ENCODE measurements at places on chromosomes 7 and 10. TPM values are rescaled to one million over a fixed set of nuclear protein-coding genes. Genes with fewer than 3 reads are reported as not detected.

GRCh38 chr7:24764972-24765744, 7.9 kb upstream of the GSDME start:
- H3K27me3 ChIP-seq, result no peaks in the 10 kb centered on the region
- DNase-seq, result no peak
- H3K27ac ChIP-seq, result no peak overlapping the region
- no peaks in the 10 kb centered on the region for H3K4me1 ChIP-seq
- no peak overlapping the region for H3K4me3 ChIP-seq

DNA sequence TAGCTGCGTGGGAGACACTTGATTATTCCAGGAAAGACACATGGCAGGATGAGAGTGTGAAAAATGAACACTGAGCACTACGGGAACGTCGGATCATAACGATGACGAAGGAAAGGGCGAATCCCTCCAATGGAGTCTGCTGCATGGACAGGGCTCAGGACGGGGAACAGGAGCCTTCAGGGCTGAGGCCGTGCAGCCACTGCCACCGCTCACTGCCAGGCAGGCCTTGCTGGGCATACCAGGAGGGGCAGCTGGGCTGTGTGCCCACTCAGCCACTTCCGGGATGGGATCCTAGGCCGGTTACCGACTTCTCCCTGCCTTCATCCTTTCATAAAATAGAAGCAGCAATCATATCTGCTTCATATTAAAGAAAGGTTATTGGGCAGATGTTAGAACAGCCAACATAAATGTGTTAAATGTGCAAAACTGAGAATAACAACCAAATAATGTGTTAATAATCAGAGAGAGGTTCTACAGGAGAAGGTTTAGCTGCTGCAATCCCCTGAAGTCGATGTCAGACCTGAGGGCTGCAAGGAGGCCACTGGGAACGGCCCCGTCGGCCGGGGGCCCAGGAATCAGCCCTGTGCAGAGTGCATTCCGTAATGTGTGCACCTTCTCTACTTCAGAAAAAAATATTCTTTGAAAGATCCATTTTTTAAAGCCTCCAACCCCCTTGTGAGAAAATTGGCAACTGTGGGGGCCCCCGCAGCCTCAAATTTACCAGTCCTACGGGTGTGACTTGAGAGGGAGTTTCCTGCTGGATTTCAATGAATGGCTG, 63.6 kb downstream of the ADARB2 start:
- H3K27me3 ChIP-seq, result no peaks in the 10 kb centered on the region
- no peak for DNase-seq
- H3K4me1 ChIP-seq, result no peaks in the 10 kb centered on the region
- H3K36me3 ChIP-seq, result no peaks in the 10 kb centered on the region

The CDC14C gene
- total RNA-seq, result not detected

The TFPI2 gene
- not detected for total RNA-seq

- no peaks in the 10 kb centered on the region for H3K4me1 ChIP-seq
- no peak overlapping the region for H3K4me3 ChIP-seq
- H3K36me3 ChIP-seq, result no peaks in the 10 kb centered on the region
- DNase-seq, result no peak
- no peaks in the 10 kb centered on the region for H3K27me3 ChIP-seq
- H3K27ac ChIP-seq, result no peak overlapping the region
Measured at GRCh38 chr7:68674826-68675225, 923.4 kb upstream of the AUTS2 start.

DNA sequence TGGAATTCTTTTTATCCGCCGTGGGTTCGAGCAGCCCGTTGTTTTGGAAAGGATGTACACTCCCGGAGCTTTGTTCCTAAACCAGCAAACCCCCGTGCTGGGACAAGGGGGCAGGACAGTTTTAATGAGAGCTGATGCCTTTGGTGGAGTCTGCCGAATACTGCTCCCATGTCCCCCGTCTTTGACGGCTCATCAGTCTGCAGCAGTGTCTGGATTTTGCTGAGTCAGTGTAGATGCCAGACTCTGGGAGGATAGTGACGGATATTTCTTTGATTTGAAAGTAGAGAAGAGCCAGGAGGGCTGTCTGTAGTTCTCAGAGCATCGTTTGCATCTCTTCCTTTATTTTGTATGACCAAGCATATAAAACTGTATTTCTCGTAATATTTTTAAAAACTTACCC, 74.9 kb upstream of the BTBD16 start:
- no peak overlapping the region for H3K4me3 ChIP-seq
- H3K4me1 ChIP-seq, result no peaks in the 10 kb centered on the region
- H3K27ac ChIP-seq, result no peak overlapping the region
- peaks cover 42% of the 10 kb centered on the region for H3K36me3 ChIP-seq
- no peaks in the 10 kb centered on the region for H3K27me3 ChIP-seq

The STRIP2 gene
- 2.3 TPM for total RNA-seq

DNA sequence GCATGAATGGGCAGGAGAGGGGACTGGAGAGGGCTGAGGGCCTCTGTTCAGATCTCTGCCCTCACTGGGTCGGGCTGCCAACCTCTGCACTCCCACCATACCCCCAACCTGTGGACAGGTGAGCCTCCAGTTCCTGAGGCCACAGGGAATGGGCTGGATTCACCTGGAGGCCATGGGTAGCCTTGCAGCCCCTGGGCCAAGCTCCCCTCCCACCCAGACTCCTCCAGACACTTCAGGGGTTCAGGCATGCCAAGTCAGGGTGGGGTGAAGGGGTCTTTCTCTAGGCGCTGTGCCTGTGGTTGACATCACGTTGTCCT, 80.5 kb downstream of the ZMIZ1 start:
- no peak for DNase-seq
- peaks cover 83% of the 10 kb centered on the region for H3K4me1 ChIP-seq
- H3K4me3 ChIP-seq, result no peak overlapping the region
- no peaks in the 10 kb centered on the region for H3K27me3 ChIP-seq

GRCh38 chr10:110355922-110356627, 51.4 kb upstream of the SMNDC1 start:
- H3K36me3 ChIP-seq, result no peaks in the 10 kb centered on the region
- H3K4me1 ChIP-seq, result no peaks in the 10 kb centered on the region
- H3K27ac ChIP-seq, result no peak overlapping the region
- no peaks in the 10 kb centered on the region for H3K27me3 ChIP-seq
- H3K4me3 ChIP-seq, result no peak overlapping the region
- DNase-seq, result no peak

DNA sequence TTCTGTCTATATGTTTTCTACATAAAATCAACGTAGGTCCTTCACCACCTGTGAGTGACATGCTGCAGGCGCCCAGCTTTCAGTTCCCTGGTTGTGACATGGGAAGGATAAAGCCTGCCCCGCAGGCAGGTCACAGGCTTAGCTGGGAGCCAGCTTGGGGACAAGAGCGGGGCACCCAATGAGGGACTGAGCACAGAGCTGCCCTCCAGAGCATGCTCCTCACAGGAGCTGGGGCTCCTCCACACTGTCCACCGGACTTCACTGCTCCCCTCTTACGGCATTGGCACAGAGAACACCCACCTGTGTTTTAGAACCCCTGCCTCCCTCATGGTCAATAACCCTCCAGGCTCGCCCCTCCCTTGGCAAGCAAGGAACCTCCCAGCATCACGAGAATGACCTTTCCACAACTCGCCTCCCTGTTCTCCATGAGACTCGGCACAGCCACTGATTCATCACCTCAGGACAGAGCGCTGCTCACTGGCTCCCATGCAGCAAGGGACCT, 187.1 kb downstream of the TNS3 start:
- no peaks in the 10 kb centered on the region for H3K27me3 ChIP-seq
- H3K4me1 ChIP-seq, result no peaks in the 10 kb centered on the region
- H3K4me3 ChIP-seq, result no peak overlapping the region
- no peak overlapping the region for H3K27ac ChIP-seq

DNA sequence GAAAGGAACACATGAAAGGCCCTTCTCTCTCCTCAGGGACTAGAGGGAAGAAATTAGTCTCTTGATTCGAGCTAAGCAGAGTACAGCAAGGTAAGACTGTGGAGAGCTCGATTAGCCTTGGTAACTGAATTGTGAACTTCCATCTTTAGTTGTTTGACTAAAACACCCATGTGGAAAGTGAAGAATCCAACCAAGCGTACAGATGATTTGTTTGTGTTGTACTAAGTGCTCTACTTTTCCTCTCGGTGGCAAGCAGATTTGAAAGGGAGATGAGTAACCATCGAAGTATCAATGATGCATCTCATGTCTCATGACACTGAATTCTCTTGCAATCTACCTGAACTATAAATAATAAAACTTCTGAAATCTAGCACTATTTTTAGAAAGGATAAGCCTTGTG, 80.7 kb downstream of the FZD1 start:
- DNase-seq, result no peak
- no peaks in the 10 kb centered on the region for H3K36me3 ChIP-seq
- no peak overlapping the region for H3K27ac ChIP-seq
- no peaks in the 10 kb centered on the region for H3K27me3 ChIP-seq
- H3K4me1 ChIP-seq, result no peaks in the 10 kb centered on the region

GRCh38 chr7:157475601-157476000, 138.8 kb downstream of the DNAJB6 start:
- no peaks in the 10 kb centered on the region for H3K4me1 ChIP-seq
- H3K4me3 ChIP-seq, result no peak overlapping the region
- DNase-seq, result no peak
- H3K27me3 ChIP-seq, result no peaks in the 10 kb centered on the region
- H3K36me3 ChIP-seq, result no peaks in the 10 kb centered on the region

The ZNF853 gene
- 12.2 TPM for total RNA-seq

DNA sequence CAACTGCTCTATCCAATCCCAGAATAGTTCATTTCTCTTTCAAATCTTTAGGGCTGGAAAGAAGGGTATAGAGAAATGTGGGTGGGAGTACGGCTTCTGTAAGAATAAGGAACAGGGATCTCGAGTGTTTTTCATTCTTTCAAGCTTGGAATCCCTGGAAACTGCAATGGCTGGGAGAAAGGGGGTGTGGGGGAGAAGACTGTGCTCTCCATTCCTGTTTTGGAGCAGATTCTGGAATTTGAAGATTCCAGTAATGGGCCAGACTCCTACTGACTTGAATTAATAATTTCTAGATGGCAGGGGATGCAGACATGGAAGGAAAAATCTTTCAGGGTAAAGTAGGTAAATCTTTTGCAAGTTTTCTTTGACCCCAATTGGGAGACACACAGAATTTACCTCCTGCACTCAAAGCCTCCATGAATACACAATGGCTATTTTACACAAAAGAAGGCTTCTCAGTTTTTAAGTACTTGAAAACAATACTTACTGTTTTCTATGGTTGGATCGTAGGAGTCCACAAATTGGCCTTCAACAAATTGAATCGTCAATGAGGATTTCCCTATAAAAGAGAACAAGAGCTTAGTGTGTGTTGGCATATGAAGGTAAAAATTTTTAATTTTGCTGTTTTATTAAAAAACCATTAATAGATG, 29.1 kb downstream of the RHEB start:
- no peaks in the 10 kb centered on the region for H3K27me3 ChIP-seq
- H3K36me3 ChIP-seq, result no peaks in the 10 kb centered on the region
- H3K4me3 ChIP-seq, result no peak overlapping the region
- no peak overlapping the region for H3K27ac ChIP-seq
- DNase-seq, result no peak

DNA sequence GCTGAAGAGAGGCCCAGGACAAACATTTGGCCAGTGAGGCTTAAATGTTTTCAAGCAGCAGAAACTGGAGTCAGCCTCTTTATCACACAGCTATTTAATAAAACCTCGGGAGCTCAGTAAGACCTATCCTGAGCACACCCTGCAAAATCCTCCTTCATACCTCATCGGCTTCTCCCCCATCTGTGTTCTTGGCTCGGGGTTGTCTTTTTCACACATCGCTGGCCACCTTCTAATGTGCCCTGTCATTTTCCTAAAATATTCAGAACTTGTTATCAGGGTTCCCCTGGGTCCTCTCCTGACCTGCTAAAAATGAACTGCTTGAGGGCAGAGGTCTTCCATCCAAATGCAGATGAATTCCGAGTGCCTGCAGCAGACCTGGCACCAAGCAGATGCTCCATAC, 310.3 kb upstream of the AKR1E2 start:
- H3K27me3 ChIP-seq, result no peaks in the 10 kb centered on the region
- H3K36me3 ChIP-seq, result no peaks in the 10 kb centered on the region
- no peak overlapping the region for H3K4me3 ChIP-seq
- no peak overlapping the region for H3K27ac ChIP-seq
- no peak for DNase-seq

The PTEN gene
- 96.3 TPM for total RNA-seq

The ZNF273 gene
- 1.7 TPM for total RNA-seq

GRCh38 chr10:131053192-131053591, 258.3 kb downstream of the TCERG1L start:
- no peak overlapping the region for H3K27ac ChIP-seq
- no peak for DNase-seq
- H3K27me3 ChIP-seq, result no peaks in the 10 kb centered on the region
- no peak overlapping the region for H3K4me3 ChIP-seq

The NPY4R2 gene
- not detected for total RNA-seq

Data from ascending aorta (tissue), 2 donors.